ENCODE measurements at places on chromosomes 16 and 17.

GRCh38 chr17:66268247-66268927, 34.0 kb upstream of the PRKCA start:
- DNase-seq, result no peak

- no peak for DNase-seq
Measured at GRCh38 chr16:64982581-64982980, 139.3 kb downstream of the CDH11 start.

GRCh38 chr17:56636265-56636664, 42.8 kb downstream of the NOG start:
- no peak for DNase-seq

DNA sequence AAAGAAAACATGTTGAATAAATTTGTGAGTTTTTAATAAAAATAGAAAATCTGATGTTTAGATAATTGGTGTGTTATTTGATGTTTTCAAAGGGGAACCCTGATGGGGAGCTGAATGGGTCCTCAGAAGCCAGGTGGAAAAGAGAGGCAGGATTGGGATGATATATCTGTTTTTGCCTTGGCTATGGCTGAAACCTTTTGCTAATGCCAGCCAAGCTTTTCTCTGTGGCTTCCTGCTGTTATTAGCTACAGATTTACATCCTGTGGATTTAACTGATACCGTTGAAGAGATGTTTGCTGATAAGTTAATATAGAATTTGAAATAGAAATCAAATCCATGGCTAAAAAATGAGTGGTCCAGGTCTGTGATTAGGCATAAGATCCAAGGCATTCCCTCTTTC, 4.2 kb upstream of the AATF start:
- DNase-seq, result no peak

DNA sequence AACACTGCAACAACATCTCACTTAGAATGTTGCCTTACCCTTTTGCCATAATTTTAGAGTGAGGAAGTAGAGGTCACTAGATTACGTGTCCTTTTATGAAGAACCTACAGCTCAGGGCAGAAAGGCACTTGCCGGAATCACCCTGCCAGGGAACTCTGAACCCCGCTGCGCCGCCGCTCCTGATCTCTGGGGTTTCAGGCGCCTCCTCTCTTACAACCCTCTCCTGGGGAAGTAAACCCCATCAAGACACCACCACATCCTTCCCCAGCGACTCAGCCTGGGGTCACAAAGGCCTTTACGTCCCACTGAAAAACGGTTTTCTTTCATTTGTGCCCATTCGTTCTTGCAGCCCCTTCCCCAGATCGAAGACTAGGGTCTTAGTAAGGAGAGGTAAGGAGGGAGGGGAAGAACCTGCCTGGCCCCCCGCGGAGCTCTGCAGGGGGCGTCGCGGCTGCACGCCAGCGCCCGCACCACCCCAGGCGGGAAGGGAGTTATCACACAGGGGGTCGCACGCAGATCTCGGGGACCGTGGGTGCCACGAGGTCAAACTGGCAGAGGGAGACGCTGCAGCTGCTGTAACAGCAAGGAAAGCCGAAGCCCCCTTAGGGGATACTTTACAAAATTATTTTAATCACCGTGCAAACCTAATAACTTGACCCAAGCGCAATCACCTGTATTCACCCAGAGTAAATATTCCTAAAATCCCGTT, 1.0 kb upstream of the HLF start:
- no peak for DNase-seq

- no peak for DNase-seq
Measured at GRCh38 chr16:48212033-48212432, 32.1 kb upstream of the LONP2 start.

- no peak for DNase-seq
Measured at GRCh38 chr17:68289936-68290267, 1.0 kb downstream of the SLC16A6 start.

DNA sequence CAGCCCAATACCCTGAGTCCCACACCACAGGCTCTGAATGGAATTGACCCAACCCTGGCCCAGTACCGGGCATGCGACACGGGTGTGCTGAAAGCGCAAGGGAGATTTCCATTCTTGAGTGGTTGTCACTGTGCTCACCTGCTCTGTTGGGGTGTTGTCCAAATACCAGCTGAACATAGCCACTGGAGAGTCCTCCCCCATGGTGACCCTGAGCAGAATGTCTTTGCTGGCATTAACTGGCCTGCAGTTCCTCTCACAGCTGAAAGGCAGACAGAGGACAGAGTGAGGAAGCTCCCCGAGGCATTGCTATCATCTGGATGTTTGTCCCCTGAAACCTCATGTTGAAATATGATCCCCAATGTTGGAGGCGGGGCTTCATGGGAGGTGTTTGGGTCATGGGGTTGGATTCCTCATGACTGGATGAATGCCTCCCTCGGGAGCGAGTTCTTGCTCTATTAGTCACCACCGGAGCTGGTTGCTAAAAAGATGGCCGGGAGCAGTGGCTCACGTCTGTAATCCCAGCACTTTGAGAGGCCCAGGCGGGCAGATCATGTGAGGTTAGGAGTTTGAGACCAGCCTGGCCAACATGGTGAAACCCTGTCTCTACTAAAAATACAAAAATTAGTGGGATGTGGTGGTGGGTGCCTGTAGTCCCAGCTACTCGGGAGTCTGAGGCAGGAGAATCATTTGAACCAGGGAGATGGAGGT, 57.3 kb upstream of the BCO1 start:
- DNase-seq, result no peak

DNA sequence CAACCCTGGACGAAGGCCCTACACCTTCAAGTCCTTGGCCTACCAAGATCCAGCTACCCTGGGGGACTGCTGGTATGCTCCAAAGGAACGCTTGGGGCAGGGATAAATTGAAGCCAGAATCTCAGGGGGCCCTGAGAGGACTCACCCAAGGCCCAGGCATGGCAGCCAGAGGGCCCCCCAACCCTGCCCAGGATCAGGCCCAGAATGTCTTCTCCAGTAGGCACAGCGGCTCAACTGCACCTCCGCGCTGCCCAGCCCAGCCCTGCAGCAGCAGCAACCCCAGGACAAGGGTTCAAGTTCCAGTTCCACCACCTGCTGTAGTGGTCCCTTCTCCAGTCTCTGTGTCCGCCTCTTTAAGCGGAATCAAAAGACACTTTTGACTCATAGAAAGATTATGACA, 2.2 kb downstream of the TFAP4 start:
- no peak for DNase-seq

DNA sequence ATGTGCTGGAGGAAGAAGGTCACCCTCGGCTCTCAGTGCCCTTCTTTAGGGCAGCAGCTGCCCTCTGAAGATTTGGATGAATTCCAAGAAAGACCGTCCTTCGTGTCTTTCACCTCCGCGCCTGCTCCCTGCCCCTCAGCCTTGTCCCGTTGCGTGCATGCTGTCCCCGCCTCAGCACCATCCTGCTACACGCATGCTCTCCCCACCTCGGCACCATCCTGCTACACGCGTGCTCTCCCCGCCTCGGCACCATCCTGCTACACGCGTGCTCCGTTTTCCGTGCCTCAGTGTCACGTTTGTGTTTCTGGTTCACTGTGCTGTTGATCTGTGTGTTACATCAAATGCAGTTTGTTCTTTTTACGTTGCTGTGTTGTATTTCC, 13.5 kb downstream of the ACSF3 start:
- no peak for DNase-seq

GRCh38 chr17:71208111-71208704, 912.6 kb upstream of the SOX9 start:
- no peak for DNase-seq

- DNase-seq, result no peak
Measured at GRCh38 chr17:65811043-65811442, 249.6 kb upstream of the AXIN2 start.

DNA sequence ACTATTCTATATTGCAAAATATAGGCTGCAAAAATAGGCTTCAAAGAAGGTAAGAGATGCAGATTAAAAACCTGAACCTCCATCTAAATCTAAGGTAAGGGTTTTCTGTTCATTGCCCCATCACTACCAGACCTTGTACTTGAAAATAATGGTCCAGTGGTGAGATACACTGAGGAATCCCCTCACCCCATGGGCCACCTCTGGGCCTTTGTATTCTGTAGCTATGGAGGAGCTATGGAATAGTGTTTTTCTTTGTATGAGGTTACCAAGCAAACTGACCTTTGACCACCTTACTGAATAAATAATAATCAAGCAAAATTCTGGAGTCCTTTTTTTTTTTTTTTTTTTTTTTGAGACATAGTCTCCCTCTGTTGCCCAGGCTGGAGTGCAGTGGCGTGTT, 4.8 kb upstream of the UBE2Z start:
- DNase-seq, result no peak

GRCh38 chr16:78297066-78297666, 197.7 kb downstream of the WWOX start:
- DNase-seq, result no peak

DNA sequence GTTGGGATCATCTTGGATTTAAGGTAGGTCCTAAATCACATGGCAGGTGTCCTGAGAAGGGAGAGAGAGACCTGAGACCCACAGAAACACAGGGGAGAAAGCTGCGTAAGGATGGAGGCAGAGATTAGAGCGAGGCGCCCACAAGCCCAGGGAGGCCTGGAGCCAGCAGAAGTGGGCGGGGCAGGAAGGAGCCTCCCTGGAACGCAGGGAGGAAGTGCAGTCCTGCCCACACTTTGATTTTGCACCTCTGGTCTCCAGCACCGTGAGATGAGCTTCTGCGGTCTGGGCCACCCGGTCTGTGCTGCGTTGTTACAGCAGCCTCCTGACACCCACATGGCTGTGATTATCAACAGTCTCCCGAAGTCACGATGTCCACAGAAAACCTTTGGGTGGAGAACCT, 6.4 kb downstream of the DNASE1L2 start:
- no peak for DNase-seq

DNA sequence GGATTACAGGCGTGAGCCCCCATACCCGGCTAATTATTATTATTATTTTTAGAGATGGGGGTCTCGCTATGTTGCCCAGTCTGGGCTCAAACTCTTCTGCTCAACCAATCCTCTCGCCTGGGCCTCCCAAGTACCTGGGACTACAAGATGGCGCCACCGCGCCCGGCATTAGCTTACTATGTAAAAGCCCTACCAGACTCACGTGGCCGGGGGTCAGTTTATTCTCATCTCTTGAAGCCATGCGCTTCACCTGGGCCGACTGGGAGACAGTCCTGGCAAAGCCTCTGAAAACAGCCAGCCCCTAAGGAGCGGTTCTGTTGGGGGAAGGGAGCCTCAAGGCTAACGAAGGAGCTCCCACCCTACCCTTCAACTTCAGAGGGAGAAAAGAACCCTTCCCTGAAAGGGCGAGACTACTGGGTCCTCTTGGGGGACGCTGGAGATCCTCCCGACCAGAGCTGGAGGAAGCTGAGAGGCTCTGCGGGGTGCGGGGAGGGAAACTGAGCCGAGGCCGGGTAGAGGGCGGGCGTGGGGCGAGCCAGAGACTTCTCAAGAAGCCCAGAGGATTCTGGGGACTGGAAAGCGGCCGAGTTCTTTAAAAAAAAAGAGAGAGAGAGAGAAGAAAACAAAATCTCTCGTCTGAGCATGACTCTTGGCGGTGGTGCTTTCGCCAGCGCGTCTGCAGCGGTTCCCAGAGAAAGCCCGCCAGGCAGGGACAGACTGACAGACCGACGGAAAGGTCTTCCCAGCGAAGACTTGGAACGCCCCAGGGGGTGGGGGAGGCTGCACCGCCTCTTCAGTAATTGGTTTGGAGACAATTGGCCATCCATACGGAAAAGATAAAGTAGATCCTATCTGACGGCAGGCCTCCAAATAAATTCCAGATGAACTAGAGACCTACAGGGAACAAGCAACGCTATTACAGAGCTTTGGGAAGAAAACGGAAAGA, 5.6 kb upstream of the TUBG2 start:
- no peak for DNase-seq

- no peak for DNase-seq
Measured at GRCh38 chr16:2204416-2205103, 694 bp upstream of the MLST8 start.

GRCh38 chr17:63676584-63676983, 23.3 kb downstream of the LIMD2 start:
- DNase-seq, result no peak

DNA sequence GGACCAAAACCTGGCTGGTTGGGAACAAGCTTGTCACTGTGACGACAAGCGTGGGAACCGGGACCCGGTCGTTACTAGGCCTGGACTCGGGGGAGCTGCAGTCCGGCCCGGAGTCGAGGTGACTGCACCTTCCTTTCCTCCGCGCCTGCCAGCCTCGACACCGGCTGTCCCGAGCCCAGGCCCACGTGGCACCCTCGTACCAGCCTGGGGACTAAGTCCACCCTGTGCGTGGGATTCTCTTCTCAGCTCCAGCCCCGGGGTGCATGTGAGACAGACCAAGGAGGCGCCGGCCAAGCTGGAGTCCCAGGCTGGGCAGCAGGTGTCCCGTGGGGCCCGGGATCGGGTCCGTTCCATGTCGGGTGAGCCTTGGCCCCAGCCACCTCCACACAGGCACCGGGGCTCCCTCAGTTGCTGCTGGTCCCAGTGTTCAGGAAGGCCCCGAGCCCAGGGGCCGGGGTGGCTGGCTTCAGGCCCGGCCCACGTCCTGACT, 31.6 kb downstream of the TSC2 start:
- DNase-seq, result no peak

GRCh38 chr17:77458202-77459017, 317.6 kb downstream of the SEC14L1 start:
- peak; percentile 75 for DNase-seq

DNA sequence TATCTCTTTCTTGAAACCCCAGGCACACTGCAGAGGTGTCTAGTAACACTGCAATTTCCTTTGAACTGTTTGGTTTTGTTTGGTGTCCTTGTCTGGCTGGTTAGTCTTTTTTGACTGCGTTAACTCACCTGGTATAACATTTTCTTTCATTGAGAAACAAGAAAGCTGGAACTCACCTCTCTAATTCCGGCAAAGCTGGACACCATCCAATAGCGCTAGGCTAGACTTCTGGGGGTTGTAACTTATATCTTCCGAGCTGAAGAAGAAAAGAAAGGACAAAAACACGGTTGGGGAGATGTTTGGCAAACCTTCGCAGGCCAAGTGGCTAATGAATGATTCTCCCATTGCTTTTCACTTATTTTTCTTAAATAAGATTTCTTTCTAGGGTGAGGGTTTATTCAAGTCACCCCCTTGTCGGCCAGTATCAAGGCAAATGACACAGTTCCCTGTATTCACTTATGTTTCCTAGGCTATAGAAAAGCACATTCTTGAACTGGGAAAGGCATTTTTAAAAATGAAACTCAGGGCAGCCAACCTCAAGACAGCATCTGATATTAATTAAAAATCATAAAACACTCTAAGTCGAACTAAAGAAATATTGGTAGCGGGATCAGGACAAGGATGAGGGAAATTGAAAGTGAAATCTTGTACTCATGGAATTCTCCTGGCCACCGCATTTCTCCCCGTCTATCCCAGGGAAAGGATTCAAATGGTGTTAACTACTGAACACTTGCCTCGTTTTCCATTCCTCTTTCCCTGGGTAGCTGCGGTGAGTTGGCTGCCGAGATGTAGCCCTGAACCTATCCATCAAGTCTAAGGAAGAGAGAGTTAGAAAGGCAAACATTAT, 95.9 kb upstream of the ZFHX3 start:
- DNase-seq, result no peak

DNA sequence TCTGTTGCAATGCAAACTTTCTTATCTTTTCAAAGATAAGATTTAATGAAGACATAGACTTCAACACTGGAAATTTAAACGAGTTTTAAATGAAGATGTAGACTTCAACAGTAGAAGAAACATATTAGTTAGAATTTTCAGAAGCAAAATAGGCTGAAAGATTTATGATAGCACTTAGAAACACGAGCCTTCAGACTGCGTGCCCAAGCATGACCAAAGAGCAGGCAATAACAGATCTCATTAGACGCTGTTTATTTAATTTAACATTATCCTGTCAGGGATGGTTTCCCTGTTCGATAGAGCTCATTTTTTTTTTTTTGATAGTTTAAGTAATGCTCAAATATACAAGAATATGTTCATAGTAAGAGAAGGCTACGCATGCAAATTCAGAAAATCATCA, 604.7 kb upstream of the SOX9 start:
- DNase-seq, result no peak

Measured in activated CD8-positive, alpha-beta memory T cell treated with anti-CD3 and anti-CD28 coated beads, Interleukin-2, amount 10 ng/mL, durations not matched to agents 7 days and 5 days (primary cell).